GM23338 (cell line): ENCODE measurements at places on chromosomes 7 and 10. TPM values are rescaled to one million over a fixed set of nuclear protein-coding genes. Genes with fewer than 3 reads are reported as not detected.

- no peaks in the 10 kb centered on the region for H3K27me3 ChIP-seq
- no peak overlapping the region for H3K4me3 ChIP-seq
- H3K27ac ChIP-seq, result no peak overlapping the region
- no peaks in the 10 kb centered on the region for H3K36me3 ChIP-seq
- no peak for DNase-seq
These were observed 104.9 kb downstream of the CDK6 start for GRCh38 chr7:92731335-92732063.

Gene CYP3A7
- not detected in 2 replicates for total RNA-seq

- DNase-seq, result no peak
These were observed 225.3 kb upstream of the RHOBTB1 start for GRCh38 chr10:61169294-61169693.

DNA sequence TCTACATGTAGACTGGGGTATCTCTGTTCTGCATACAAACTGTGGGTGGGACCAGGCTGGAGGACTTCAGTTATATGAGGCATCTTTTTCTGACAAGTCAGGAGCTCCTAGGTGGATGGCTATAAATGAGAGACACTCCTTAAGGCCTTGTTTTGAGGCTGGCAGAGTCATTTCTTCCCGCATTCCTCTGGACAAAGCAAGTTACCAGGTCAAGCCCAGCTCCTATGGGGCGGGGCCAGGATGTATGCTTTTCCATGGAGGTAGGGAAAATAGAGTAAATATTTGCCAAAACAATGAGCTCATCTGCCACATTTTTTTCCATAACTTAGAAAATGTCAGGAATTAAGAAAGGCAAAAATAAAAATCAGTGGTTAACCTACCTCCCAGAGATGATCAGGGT is 283.4 kb downstream of the GPR37 start:
- H3K27me3 ChIP-seq, result no peaks in the 10 kb centered on the region
- H3K36me3 ChIP-seq, result no peaks in the 10 kb centered on the region
- no peak overlapping the region for H3K27ac ChIP-seq
- 0 out of 2 replicates have a peak, but pooled peaks cover 6% of the 10 kb centered on the region for H3K4me1 ChIP-seq
- no peak overlapping the region for H3K4me3 ChIP-seq
- DNase-seq, result peak; percentile 3

GRCh38 chr10:27695706-27696105 is 49.9 kb downstream of the MKX start:
- no peak overlapping the region for H3K4me3 ChIP-seq
- peaks cover 1% of the 10 kb centered on the region; the same call in 1 of the 2 replicates for H3K4me1 ChIP-seq
- H3K36me3 ChIP-seq, result no peaks in the 10 kb centered on the region
- H3K27me3 ChIP-seq, result no peaks in the 10 kb centered on the region
- DNase-seq, result no peak

Gene LGI1
- 0.28 TPM in 1 of 2 replicates, not detected in the other for total RNA-seq

DNA sequence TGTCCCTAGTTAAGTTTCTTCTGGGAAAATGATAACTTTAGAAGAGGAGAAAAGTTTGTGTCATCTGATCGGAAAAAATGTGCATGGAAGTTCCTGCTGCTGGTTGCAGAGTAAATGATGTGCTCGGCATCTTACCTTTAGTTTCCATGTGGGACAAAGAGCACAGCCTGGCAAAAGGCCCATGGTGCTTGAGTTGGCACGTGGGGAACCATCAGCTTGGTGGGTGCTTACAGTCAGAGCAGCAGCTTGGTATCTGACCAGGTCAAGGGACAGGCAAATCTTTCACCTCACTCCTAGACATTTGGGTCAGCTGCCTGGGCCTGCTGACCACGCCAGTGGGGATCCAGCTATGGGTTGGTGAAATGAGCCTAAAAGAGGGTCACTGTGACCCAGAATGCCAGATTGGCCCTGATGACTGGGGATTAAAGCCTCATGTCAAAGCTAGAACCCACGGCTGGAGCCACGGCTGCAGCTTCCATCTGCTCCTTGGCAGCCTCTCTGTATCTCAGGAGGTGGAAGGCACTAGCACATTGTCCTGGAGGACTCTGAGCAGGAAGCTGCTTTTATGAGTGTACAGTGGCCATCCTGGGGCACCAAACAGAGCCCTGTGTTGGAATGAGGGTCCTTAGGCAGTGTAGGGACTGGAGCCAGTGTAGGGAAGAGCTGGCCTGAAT is 24.7 kb downstream of the VWC2 start:
- no peaks in the 10 kb centered on the region for H3K4me1 ChIP-seq
- H3K36me3 ChIP-seq, result no peaks in the 10 kb centered on the region
- no peak for DNase-seq
- H3K4me3 ChIP-seq, result no peak overlapping the region

- H3K36me3 ChIP-seq, result no peaks in the 10 kb centered on the region
- peaks cover 23% of the 10 kb centered on the region for H3K4me1 ChIP-seq
- no peak overlapping the region for H3K27ac ChIP-seq
- no peaks in the 10 kb centered on the region for H3K27me3 ChIP-seq
These were observed 66.4 kb downstream of the ASAH2B start for GRCh38 chr10:50805981-50806622.

- no peak overlapping the region for H3K27ac ChIP-seq
- peak; percentile 21 for DNase-seq
- H3K36me3 ChIP-seq, result no peaks in the 10 kb centered on the region
These were observed 217.6 kb downstream of the GFRA1 start for GRCh38 chr10:116055252-116055916.

DNA sequence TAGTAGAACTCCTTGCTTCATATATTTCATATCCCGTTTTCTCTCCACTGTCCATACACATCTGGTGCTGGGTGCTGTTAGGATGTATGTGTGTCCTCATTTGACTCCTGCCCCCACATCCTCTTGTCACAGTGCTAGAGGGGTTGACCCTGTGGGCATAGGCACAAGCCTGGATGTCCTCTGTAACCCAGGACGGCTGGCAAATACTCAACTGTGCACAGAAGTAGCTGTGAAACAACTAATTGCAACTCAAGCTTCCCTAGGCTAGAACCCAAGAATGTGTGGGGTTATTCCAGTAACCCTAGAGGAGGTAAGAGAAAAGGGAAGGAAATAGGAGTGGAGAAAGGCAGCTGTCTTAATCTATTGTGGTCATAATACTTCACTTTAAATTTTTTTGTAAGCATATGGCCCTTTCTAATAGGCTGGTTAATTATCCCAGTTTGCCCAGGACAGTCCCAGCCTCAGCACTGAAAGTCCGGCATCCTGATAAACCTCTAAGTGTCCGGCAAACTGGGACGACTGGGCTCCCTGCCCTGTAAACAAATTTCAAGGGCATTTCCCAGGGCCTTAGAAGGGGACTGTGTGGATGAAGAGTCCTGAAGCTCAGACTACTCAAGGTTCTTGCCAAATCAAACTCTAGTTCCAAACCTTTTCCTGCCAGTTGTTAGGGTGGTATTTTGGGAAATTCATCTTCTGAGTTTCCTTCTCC is 283.2 kb upstream of the CELF2 start:
- no peaks in the 10 kb centered on the region for H3K27me3 ChIP-seq
- no peaks in the 10 kb centered on the region for H3K4me1 ChIP-seq
- H3K36me3 ChIP-seq, result no peaks in the 10 kb centered on the region
- H3K4me3 ChIP-seq, result no peak overlapping the region
- no peak overlapping the region for H3K27ac ChIP-seq
- no peak for DNase-seq

DNA sequence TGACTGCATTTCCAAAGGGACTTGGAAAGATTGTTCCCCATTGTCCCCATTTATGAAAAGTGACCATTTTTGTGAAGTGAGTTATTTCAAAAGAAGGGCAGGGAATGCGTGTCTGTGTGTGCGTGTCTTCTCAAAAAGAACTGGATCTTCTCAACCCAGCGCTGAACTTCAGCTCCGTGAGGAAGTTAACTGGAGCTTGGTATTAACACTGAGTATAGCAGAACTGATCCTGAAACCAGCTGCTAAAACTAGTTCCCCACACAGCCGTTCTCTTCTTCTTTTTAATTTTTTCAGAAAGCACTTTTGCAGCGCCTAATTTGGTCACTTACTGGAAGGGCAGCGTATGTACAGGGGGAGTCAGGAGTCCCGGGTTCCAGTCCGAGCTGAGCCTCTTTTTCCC is 45.8 kb upstream of the PLEKHA1 start:
- no peak overlapping the region for H3K4me3 ChIP-seq
- H3K27me3 ChIP-seq, result no peaks in the 10 kb centered on the region
- DNase-seq, result no peak

DNA sequence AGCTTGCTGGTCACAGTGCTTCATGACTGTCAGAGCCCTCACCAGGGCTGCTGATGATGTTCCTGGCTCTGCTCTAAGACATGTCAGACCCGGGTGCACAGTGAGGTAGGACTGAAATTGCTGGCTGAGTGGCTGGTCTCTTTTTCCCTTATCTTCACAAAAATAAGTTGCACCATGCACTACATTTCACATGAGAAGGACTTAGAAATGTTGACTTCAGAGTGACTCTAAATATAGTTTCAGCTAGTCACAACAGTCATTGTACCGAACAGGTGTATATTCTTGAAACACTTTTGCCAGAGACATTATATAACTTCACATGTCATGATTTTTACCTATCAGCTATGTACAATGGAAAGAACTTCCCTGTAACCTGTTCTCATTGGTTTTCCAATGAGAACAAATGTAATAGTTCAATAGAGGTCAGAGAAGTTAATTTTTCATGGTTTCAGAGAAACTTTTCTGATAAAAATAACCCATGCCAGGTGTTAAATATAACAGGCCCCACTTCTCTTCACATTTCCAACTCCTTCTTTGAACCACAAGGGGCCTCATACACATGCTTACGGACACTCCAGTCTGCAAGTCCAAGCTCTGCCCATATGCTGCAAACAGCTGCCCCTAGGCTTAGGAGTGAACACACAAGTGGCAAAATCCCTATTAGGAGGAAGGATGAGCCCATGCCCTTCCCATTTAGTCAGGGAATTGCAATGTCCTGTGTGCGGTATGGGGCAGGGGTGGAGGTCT is 115.6 kb downstream of the CDK6 start:
- no peaks in the 10 kb centered on the region for H3K36me3 ChIP-seq
- H3K4me3 ChIP-seq, result no peak overlapping the region
- H3K27ac ChIP-seq, result no peak overlapping the region
- H3K4me1 ChIP-seq, result peaks cover 12% of the 10 kb centered on the region

DNA sequence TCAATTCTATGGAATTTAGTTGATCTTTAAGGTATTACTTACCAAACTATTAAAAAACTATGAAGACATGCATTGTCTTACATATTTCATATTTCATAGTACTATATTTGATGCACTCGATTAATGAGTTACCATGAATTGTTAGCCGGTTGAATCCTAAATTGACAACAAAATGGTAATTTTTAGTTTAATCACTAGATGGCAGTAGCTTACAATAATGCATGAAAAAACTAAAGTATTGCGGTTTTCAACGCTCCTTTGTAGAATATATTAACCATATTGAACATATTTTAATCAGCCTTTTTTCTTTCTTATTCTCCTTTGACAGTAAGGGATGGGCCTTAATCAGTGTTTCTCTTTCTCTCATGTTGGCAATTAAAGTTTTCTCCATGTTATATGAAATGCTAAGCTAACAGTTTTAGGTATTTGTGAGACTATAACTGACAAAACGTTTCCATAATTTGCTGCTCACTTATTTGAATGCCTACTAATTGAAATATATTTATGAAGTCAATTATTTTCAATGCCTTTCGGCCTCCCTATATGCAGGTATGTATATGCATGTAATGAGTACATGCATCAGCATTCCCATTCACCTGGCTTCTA is 48.5 kb upstream of the ARL4A start:
- no peak overlapping the region for H3K27ac ChIP-seq
- H3K36me3 ChIP-seq, result no peaks in the 10 kb centered on the region
- H3K4me3 ChIP-seq, result no peak overlapping the region
- peak; percentile 60 for DNase-seq
- H3K4me1 ChIP-seq, result no peaks in the 10 kb centered on the region

- peak overlapping the region; percentile 92 for H3K27ac ChIP-seq
- peak overlapping the region; percentile 18; the same call in 1 of the 2 replicates for H3K4me3 ChIP-seq
- no peaks in the 10 kb centered on the region for H3K27me3 ChIP-seq
These were observed 2.1 kb upstream of the GIGYF1 start for GRCh38 chr7:100696123-100696521.

GRCh38 chr10:77500754-77501151 is 136.9 kb downstream of the KCNMA1 start:
- no peaks in the 10 kb centered on the region for H3K27me3 ChIP-seq
- H3K36me3 ChIP-seq, result no peaks in the 10 kb centered on the region
- no peak for DNase-seq
- no peak overlapping the region for H3K4me3 ChIP-seq
- no peak overlapping the region for H3K27ac ChIP-seq

GRCh38 chr10:2263561-2263960 is 526.2 kb upstream of the ADARB2 start:
- no peaks in the 10 kb centered on the region for H3K36me3 ChIP-seq
- no peak for DNase-seq
- H3K27ac ChIP-seq, result no peak overlapping the region

Gene FAM171A1
- 26.1 and 32.2 TPM in 2 replicates for total RNA-seq

GRCh38 chr10:113528876-113529275 is 24.0 kb upstream of the HABP2 start:
- no peak overlapping the region for H3K4me3 ChIP-seq
- no peak overlapping the region for H3K27ac ChIP-seq
- H3K27me3 ChIP-seq, result no peaks in the 10 kb centered on the region
- H3K4me1 ChIP-seq, result no peaks in the 10 kb centered on the region
- H3K36me3 ChIP-seq, result no peaks in the 10 kb centered on the region

Gene ST8SIA6
- 2.3 TPM in 2 replicates for total RNA-seq

GRCh38 chr10:115163129-115163528 is 70.0 kb downstream of the ATRNL1 start:
- H3K4me1 ChIP-seq, result no peaks in the 10 kb centered on the region
- H3K4me3 ChIP-seq, result no peak overlapping the region
- no peak for DNase-seq
- H3K27ac ChIP-seq, result no peak overlapping the region
- H3K36me3 ChIP-seq, result no peaks in the 10 kb centered on the region
- no peaks in the 10 kb centered on the region for H3K27me3 ChIP-seq

DNA sequence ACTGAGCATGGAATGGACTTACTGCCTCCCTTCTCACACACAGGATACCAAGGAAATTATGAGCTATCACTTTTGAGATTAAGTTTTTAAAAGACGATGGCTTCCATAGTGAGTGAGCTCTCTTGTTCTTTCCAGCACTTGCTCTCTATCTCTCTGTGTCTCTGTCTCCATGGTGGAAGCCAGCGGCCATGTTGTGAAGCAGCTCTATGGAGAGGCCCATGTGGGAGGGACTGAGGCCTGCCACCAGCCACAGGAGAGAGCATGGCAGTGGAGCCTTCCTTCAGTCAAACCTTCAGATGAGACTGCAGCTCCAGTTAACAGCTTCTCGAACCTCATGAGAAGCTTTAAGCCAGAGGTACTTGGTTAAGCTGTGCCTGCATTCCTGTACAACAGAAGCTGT is 20.5 kb upstream of the PDIA4 start:
- DNase-seq, result no peak
- H3K27ac ChIP-seq, result no peak overlapping the region
- H3K4me1 ChIP-seq, result no peaks in the 10 kb centered on the region
- no peaks in the 10 kb centered on the region for H3K36me3 ChIP-seq
- no peak overlapping the region for H3K4me3 ChIP-seq

Gene CDHR3
- total RNA-seq, result 6.7 and 12.2 TPM in 2 replicates
